ENCODE measurements at places on chromosomes 6 and 20.
A peak's percentile ranks its signal among the peaks of the same experiment; 100 is the strongest.

DNA sequence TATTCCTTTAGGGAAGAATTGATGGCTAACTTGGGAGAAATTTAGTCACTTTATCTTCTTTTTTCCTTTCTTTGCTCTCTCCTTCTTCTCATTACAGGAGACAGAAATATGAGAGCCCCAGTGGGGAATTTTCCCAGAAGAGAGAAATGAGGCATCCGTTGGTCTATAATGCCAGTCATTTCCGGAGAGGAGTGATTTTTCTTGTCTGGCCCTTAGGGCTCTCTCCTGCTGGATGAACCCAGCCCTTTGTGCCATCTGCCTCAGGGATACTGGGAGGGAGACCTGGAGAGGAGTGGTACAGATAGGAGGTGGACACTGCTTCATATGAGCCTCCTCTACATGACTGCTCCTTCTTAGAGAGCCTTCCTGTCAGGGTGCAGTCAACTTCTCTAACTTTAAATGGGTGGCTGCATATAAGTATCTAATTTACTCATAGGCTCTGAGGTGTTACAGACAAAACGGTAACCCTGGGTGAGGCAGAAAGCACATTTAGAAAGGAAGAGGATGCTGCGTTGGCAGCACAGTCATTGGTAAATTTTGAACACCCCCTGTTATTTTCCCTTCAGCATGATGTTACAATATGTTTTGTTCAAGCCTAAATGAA lies 21.9 kb downstream of the RIMS1 start:
- no peak for DNase-seq

DNA sequence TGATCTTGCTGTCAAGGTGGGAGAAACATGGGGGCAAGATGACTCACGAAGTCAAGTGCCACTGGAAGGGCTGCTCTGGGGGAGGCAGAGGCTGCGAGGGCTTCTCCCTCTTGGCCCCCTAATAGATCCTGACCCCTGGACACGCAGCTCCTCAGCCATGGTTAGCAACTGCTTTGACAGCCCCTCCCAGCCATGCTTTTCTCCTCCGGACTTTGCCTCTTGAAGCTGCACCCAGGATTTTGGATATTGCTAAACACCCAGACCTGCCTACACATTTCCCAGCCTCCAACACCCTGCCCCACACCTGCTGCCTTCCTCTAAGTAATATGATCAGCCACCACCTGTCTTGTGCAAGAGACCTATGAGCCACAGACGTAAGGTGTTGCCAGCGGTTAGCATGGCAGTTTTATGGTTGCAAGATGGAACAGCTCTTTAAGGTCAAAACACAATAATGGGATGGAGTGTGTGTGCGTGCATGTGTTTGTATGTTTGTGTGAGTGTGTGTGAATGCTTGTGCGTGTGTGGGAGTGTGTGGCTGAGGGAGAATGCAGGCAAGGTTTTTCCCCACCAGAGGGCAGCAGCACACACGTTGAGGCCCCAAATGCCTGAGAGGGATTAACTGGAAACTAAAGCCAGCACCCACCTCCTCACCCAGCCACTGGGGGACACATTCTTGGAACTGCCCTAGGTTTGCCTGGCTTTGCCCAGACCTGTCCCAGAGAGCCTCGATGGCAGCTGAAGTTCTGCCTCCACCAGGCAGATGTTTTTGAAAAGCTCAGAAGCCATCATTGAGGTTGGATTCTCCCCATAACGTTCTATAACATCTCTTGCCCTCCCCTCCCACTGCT lies 2.5 kb downstream of the IP6K3 start:
- DNase-seq: peak; percentile 77

DNA sequence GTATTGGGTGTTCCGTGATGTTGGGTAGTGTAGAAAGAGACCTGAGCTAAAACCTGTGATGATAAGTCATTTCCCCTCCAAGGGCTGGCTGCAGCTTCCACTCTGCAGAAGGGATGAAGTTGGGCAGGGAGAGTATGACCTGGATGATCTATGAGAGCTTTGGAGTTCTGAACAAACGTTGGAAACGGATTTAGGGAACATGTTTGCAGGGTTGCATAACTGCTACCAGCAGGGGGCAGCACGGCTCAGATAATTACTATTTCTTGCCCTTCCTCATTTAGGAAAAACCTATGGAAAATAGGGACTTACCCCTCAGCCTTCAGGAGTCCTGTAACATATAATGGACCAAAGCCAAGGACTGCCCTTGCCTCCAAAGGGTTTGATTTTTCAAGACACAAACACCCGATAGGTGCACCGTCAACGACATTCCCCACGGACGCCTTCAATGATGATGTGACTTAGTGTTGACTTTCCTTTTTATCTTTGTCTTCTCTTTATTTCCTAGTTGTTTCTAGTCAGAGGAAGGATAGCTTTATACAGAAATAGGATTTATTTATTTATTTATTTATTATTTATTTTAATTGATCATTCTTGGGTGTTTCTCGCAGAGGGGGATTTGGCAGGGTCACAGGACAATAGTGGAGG lies 164.9 kb upstream of the SASH1 start:
- DNase-seq: peak; percentile 57

DNA sequence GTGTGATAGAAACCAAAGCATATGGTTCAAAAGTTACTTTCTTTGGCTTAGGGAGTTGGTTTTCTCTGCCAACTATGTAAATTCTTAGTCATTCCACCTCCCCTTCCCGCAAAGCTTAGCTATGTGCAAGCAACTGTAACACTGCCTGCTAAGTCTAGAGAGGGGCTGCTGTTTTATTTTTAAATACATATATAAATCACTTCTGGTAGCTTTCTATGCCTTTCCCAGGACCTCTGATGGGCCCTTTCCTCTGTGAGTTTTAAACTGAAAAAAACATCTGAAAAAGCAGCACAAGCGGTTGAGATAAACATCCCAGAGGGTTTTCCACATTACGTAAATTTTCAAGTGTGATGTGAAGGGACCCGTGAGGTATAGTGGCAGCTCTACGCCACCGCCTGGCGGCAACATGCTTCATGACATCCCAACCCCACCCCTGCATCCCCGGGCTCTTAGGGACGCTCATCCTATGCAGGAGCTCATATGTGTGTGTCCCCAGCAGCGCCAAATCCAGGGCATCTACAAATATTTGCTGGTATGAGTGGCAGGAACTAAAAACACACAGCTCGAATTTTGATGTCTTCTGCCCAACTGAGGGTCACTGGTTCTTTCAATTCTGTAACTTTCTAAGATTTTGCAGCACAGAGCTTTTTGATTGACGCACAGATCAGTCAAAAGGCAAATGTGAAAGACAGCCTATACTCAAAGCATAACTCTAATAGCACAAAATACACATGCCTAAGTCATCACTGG lies 12.7 kb downstream of the SAYSD1 start:
- DNase-seq: no peak

- DNase-seq: no peak
These were observed 697.6 kb downstream of the HACE1 start for GRCh38 chr6:104162036-104162669.

DNA sequence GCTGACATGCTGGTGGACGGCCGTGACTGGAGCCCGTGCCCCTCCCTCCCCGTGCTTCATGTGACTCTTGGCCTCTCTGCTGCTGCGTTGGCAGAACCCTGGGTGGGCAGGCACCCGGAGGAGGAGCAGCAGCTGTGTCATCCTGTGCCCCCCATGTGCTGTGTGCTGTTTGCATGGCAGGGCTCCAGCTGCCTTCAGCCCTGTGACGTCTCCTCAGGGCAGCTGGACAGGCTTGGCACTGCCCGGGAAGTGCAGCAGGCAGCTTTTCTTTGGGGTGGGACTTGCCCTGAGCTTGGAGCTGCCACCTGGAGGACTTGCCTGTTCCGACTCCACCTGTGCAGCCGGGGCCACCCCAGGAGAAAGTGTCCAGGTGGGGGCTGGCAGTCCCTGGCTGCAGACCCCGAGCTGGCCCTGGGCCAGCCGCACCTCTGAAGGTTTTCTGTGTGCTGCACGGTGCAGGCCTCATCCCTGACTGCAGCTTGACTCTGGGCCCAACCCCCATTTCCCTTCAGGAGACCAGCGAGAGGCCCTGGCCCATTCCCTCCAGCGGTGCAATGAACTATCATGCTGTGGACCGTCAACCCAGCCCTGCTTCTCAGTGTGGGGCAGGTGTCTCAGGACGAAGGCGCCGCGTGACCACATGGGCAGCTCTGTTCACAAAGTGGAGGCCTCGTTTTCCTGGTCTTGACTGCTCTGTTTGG lies 8.1 kb downstream of the NPBWR2 start:
- no peak for DNase-seq

GRCh38 chr6:32105433-32105832 lies 3.7 kb downstream of the TNXB start:
- DNase-seq: no peak

DNA sequence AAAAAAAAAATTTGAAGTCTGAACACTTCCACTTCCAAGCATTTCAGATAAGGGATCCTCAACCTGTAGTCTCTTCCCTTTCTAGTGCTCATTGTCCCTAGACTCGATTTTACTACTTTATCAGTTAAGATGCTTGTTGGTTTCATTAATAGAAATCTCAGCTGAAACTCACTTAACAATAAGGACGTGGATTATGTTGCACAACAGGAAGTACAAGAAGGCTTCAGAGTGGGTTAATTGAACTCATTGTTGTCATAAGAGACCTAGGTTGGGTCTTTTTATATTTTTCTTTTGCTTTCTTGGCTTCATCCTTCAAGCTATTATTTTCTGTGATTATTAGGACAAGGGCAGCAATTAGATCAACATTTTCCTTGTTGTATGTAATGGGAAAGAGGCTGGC lies 175.2 kb downstream of the CDKAL1 start:
- no peak for DNase-seq

GRCh38 chr20:32524829-32525501 lies 60.2 kb downstream of the NOL4L start:
- DNase-seq: no peak

DNA sequence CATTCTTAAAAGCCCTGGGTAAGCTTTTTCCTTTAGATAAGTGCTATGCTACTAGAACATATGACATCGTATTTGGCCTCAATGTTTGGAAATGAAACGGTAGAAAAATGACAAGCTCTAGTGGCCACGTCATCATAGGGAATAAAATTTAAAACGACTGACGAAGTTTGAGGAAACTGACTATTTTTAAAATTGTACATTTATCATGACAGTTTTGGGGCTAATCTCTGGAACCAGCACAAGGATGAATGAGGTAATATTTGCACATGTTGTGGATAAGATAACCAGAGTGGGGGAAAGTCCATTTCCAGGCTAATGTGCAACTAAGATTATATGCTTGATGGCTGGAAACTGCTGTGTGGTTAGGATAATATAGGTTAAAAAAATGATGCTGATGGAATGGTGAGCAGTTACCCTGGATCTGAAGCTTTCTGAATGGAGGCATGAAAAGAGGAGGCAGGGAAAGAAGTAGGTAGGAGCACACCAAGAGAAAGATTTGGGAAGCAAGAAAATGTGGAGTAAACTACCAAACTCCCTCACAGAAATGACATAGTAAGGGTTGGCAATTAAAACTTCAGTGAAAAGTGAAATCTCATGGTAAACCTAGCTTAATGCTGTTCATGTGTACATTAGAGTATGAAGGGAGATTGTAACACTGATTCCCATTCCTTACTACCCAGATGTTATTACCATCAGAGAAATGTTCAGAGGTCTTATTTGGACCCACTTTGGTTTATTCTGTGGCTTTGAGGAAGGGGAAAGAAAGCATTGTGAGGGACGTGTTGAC lies 42.7 kb upstream of the CEP162 start:
- no peak for DNase-seq

DNA sequence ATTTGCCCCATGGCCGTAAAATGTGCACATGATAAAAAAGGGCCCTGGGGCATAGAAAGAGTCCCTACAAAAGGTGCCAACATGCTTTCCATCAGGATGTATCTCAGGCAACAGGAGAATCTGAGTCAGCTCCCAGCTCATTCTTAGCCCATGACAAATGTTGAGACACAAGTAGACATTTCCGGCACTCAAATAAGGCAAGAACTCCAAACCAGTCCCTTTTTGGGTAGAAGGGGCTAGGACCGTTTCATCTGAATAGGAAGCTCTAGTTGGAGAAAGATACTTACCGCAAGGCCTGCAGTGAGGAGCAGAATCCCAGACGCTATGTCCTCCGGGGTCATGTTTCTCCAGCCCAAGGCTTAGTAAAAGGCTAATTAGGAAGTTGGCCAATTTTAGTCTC lies 261.0 kb upstream of the RIN2 start:
- DNase-seq: peak; percentile 16

DNA sequence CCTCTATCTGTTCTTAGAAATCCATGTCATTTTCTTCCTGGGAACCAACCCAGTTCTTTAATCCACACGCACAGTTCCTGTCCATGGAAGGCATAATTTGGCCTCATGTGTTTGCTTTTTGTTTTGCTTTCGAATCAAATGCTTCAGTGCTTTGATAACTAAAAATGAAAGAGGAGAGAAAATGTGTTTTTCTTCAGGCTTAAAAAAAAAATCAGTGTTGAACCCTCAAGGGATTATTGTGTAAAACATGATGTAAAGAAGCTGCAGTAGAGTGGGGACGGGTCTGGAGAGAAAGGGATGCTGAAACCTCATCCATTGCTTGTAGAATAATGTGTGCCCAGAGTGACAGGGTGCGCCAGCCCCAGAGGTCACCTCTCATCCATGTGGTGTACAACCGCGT lies 197.5 kb upstream of the JARID2 start:
- DNase-seq: no peak

DNA sequence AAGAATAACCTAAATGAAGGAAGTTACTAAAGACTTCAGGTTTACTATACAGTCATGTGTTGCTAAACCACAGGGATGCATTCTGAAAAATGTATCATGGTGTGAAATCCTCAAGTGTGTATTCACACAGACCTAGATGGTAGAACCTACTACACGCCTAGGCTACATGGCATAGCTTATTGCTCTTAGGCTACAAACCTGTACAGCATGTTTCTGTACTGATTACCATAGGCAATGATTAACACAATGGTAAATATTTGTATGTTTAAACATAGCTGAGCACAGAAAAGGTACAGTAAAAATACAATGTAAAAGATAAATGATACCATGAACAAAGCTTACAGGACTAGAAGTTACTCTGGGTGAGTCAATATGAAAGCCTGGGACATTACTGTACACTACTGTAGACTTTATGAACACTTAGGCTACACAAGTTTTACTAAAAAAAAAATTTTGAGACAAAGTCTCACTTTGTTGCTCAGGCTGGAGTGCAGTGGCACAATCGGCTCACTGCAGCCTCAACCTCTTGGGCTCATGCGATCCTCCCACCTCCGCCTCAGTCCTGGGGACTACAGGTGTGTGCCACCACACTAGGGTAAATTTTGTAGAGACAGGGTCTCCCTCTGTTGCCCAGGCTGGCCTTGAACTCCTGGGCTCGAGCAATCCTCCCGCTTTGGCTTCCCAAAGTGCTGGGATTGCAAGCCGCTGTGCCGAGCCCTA lies 36.0 kb downstream of the ADNP start:
- no peak for DNase-seq

DNA sequence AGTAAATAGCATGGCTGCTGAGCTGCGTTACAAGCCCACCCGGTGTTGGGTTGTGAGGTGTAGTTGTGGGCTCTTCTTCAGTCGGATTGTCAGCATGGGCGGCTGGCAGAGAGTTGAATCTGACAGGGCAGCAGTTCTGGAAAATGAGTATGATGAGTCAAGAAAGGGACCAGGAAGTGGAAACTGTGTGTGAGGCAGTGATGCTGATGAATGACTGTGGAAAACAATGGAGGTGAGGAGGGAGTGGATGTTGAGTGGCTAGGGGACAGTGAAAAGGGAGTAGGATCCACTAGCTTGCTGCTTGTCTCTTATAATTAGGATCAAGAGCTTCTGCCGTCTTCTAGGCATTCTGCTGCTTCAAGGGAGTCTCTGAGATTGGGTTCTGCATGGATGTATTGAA lies 154.3 kb downstream of the ESR1 start:
- DNase-seq: no peak
